NCI-H187 treated with DMSO at 0.1 percent for 48 hours (cell line): ENCODE measurements at places on chromosomes 2 and 18.

GRCh38 chr2:120231974-120232635 is 8.9 kb upstream of the TMEM185B start:
- no peak for DNase-seq

DNA sequence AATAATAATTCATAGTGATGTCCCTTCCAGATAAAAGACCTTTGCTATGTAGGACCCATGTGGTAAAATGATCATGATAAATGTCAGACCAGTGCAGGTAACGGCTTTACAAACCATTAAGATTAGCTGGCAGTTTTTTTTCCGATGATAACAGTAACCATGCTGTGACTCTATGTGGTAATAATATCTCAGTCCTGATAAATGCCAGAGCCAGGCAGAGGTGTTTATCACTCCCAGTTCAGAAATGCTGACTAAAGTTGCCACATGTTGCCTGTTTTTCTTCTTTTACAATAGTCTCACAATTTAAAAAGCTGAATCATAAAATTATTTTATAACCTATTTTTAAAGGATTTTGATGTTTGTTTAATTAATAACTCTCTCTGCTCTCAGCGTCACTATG is 565.1 kb downstream of the ARHGAP15 start:
- DNase-seq = no peak

- no peak for DNase-seq
Measured at GRCh38 chr18:32637226-32637625, 135.6 kb downstream of the KLHL14 start.

- DNase-seq = no peak
Measured at GRCh38 chr2:217886091-217886490, 116.7 kb downstream of the TNS1 start.

DNA sequence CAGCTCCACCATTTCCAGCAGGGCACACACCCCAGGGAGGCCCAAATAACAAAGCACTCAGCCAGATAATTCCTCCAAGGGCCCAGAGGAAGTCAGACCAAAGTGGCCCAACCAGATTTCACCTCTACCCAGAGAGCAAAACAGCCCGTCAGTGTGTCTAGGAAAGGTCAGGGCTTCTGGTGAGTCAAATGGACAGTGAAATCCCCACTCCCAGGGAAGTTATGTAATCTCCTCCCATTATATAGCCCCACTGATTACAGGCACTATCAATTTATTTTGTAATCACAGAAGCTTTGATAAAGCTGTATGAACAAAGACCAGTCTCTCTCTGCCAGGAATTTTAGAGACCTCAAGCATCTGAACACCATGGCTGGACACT is 4.0 kb downstream of the B4GALT6 start:
- DNase-seq = no peak

DNA sequence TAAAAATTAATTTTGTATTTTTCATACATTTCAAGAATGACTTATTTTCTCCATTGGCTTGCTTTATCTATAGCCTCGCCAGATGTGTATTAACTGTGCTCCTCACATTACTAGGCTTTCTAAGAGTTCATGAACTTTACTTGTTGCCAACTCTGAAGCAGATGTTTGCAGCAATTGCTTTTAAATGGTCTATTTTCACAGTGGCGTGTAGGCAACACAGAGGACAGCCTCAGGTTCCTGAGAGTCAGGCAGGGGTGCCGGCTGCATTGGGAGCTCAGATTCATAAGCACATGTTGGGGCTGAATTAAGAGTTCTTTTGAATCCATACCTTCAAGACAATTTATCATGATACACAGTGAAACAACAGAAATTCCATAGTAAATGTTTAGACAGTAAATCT is 179.2 kb upstream of the PXDN start:
- DNase-seq = no peak

DNA sequence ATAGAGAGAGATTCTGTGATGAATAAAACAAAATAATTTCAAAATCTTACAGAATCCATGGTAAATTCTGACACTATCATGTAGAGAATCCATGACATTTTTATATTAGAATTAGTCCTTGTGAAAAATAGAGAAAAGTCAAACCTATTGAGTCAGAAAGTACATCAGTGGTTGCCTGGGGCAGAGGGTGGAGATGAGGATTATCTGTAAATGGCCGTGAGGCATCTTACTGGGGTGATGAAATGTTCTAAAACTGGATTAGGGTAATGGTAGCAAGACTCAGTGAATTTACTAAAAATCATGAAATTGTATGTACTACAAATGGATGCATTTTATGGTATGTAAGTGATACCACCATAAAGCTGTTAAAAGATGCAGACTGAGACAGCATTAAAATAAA is 323.1 kb downstream of the SLC8A1 start:
- no peak for DNase-seq

DNA sequence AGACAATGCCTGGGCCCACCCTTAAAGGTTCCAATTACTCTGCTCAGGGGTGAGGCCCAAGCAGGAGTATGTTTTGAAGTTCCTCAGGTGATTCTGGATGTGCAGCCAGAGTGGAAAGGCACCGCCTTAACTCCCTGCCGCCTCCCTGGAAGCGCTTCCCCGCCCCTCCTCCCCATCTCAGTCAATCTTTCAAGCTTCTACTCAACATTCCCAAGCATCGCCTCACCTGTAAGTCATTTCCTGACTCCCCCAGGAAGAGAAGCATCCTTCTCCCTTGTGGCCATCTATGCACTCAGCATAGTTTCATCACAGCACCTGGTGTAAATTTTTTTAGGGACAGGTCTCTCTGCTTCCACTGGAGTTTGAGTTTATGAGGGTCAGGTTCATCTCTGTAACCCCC is 67.5 kb downstream of the MYL12B start:
- DNase-seq = no peak
